ENCODE measurements at places on chromosomes 2 and 18.

DNA sequence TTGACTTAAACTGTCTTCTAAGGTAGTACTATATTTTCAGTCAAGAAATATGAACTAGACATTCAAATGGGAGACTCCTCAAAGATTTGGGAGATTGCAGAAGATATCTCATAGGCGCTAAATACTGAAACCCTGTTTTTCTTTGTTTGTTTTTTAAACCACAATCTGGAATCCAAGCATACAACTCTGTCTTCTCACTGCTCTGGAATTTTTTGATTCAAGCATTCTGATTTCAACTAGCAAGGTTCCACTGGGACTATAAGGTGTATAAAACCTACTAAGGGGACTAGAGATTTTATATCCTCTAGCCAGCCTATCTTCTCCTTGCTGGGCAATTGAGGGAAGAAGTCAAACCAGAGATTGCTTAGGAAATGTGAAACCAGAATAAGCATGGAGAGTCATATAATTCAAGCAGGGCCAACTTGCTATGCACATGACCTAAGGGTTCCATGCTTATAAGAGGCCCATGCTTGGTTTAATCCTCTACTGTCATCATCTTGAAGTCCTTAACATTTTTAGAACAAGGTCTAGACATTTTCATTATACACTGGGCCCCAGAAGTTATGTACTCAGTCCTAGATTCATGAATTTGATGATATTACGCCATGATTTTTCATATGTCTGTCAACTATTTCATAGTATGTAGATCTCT, 405.5 kb downstream of the PARD3B start:
- DNase-seq, result no peak

DNA sequence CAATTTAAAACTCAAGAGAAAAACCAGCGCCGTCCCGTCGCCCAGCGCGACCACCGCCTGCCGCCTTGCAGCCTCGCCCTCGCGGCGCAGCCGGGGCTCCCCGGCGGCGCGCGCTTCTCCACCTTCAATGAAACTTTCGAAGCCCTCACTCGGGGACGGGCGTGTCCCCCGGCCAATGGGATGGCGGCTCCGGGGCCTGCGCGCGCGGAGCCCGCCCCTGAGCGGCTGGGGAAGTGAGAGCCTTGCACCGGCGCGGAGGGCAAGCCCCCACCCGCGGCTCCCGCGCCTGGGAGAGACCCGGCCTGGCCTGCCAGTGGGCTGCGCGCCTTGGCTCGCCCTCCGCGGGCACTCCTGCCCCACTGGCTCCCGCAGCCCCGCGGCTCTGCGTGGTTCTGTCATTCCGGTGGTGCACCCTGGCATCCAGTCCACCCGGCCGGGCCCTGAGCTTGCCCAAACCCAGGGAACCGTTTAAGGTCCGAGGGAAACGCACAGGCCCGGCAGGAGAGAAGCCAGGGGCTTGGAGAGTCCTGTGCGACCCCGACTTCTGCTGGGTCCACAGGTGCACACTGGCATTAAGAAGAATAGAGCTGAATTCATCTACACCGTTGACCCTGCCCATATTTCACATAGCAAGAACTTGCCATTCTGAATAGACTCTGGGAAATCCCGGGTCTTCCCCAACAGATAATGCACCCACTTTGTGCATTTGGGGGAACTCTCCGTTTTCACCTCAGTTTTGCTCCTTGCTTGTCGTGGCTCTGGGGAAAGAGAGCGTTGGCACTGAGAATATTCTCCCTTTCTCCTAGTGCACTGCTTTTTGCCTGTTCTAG, at the start of gene PIEZO2:
TSS of gene PIEZO2 (minus strand) at position 129 of the 830 bp plus-strand sequence. CDS start 981 bp downstream, outside the sequence.
- DNase-seq, result peak; percentile 95

- no peak for DNase-seq
Observed at GRCh38 chr18:78822171-78822948, 157.3 kb upstream of the SALL3 start.

DNA sequence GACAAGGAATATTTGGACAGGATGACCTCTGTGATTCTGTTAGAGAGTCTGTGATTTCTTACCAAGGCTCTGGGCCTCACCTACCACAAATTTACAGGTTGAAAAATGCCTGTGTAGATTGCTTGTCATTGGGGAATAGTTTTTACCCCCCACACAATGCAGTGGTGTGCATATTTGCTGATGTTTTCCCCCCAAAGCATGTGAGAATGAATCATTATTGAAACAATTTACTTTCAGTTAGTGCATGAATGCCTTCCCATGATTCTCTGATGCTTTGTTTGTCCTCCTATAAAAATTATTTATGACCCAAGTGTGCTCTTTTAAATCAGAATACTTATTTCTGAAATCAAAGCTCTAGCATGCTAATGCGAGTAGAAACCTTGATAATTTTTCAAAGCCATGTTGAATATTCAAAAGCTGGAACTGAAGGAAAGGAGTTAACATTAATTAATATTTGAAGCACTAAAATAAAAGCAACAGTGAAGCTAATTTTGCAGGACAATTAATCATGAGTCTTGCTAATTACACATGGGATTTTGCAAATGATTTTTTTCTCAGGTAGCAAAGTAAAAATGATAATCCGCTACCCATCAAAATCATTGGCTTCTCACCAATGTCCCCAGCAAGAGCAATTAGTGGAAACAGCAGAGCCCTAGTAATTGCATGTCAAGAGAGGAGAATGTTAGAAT, 361.2 kb upstream of the HNRNPA3 start:
- no peak for DNase-seq

DNA sequence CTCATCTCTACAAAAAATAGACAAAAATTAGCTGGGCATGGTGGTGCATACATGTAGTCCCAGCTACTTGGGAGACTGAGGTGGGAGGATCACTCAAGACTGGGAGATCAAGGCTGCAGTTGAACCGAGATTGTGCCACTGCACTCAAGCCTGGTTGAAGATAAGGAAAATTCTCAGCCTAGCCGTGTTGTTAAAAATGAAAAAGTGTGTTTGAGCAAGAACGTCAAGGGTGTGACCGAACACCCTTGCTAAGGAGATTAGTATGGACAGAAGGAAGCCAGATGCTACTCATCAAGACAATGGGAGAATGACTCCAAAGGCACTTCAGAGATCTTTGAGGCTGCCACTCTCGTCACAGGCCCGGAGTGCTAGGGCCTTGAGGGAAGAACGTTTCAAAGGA, 70.0 kb upstream of the NDUFV2 start:
- DNase-seq, result no peak

DNA sequence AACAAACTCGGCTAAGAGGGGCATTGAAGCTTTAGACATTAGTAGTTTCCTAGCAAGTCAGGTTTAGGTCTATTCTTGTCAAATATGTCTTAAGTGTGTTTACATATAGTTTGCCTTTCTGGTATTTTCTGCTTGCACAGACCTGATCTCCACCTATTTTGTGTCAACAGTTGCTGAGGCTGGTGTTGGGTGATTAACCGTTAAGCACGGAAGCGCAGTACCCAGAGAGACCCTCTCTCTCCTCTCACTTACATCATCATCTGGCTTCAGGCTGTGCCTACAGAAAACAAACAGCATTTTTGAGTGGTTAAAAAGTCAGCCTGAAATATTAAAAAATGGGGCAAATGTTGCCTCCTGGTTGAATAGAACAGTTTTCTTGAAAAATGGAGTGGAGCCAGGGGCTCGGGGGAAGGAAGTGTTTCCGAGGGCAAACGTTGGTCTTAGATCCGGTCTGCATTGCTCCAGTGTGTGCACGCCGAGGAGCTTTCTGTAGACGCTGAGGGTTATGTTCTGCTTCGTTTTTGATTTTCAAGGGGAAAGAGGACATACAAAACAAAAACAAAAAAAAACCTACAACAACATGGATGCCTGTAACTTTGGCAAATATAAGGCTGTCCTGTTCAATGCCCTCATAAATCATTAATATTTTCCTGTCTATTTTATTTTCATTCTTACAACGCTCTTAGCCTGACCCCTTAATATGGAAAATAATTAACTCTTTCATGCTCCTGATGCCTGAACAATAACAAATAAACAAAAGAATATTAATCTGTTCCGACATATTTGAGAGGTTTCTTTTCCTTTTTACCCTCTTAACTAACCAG, 120.8 kb downstream of the MEIS1 start:
- DNase-seq, result no peak

DNA sequence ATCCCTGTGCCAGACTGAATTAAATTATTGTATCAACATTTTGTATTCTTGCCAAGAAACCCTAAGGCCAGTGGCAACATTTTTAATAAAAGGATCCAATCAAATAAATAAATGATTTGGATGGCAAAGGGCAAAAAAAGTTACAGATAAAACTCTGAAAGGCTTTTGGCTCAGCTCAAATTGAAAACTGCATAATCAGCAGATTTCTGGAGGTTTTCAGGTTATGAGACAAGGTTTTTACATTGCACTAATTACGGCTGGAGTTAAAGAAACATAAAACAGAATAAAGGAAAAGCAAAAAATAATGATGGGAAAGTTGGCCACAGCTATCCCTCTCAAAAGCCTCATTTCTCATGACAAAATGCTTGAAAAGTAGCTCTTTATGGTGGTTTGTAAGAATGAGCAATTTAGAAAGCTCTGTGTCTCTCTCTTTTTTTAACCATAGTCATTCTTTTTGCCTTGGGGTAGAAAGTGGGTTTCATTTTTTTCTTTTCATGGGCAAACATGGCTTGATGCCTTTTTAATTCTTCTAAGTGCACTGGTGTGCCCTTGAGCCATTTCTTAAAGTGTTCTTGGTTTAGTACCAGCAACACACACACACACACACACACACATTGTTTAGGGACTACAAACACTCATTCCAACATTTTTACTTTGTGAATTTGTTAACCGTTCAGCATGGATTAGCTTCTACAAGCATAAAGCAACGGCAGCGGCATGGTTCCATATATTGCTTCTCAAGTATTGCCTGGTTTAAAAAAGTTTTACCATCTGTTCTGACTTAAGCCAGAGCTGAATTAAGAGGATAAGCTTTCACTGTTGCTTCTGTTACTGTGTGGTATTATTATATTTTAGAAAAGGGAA, 747.1 kb upstream of the FSHR start:
- DNase-seq, result no peak

DNA sequence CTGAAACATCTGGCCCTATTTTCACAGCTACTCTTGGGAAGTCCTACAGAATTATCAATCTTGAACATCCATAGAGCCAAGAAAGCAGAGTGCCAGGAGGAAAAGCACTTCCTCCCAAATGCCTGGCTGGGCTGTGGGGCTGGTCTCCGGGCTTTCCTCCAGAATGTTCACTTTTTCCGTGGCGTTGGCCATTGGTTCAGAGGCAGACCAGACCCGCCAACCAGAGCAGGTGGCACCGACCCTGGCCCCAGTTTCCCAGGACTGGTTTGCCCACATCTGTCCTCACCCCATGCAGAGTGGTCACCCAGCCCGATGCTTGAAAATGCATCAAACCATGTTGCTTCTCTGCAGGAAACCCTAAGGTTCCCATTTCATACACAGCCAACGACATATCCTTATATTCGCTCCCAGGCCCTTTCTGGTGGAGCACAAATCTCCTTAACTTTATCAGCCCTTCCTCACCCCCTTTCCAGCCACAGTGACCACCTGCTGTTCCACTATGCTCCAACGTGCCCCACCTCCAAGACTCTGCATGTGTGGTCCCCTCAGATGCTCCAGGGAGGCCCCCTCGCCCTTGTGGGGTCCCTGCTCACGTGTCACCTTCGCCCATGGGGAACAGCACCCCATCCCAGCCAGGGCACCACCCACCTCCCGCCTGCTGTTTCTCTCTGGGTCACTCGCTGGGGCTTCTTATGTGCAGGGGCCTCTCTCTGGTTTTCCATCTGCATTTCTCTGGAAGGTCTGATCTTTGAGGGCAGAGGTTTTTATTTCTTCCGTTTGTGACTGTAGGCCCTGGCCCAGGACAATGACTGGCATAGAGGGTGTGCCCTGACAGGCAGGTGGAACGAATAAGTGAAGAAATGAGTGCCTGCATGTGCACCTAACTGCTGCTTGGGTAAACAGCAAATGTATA, 92.9 kb downstream of the PXDN start:
- no peak for DNase-seq

- DNase-seq, result no peak
Observed at GRCh38 chr18:79542876-79543750, 136.5 kb upstream of the CTDP1 start.

- DNase-seq, result no peak
Observed at GRCh38 chr2:65429786-65430602, 2.4 kb downstream of the SPRED2 start.

DNA sequence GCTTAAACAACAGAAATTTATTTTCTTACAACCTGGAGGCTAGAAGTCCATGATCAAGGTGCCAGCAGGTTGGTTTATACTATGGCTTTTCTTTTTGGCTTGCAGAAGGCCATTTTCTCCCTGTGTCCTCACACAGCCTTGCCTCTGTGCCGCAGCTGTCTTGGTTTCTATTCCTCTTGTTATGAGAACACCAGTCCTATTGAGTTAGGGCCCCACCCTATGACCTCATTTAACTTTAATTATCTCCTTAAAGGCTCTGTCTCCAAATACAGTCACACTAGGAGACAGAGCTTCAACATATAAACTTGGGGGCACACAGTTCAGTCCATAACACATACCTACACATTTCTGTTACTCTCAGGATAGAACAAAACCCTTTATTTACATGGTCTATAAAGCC, 17.3 kb upstream of the RHOB start:
- no peak for DNase-seq

DNA sequence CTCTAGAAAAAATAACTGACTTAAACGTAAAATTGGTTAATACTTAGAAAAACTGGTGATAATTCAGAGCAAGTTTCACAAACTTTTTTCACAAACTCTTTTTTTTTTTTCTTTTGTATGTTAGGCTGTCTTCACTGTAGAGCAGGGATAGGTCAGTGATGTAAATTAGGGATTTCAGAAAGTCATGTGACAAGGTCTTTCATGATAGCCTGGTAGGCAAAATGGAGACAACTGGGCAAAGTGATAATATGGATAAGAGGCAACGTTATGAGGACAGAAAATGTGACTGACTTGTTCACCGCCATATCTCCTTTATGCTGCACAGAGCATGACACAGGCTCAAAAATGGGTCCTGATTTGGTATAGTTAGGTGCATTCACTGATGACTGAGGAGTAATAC, 39.4 kb upstream of the BBS5 start:
- no peak for DNase-seq

GRCh38 chr2:172350839-172351479, 76.4 kb upstream of the ITGA6 start:
- DNase-seq, result no peak
